Stimulated activated CD4-positive, alpha-beta T cell treated with anti-CD3 and anti-CD28 coated beads, Interleukin-12 subunit alpha, Interleukin-12 subunit beta, amount 100 ng/mL, for 4 hours (primary cell): ENCODE measurements at places on chromosomes 5 and 9.
A peak's percentile ranks its signal among the peaks of the same experiment; 100 is the strongest.

DNA sequence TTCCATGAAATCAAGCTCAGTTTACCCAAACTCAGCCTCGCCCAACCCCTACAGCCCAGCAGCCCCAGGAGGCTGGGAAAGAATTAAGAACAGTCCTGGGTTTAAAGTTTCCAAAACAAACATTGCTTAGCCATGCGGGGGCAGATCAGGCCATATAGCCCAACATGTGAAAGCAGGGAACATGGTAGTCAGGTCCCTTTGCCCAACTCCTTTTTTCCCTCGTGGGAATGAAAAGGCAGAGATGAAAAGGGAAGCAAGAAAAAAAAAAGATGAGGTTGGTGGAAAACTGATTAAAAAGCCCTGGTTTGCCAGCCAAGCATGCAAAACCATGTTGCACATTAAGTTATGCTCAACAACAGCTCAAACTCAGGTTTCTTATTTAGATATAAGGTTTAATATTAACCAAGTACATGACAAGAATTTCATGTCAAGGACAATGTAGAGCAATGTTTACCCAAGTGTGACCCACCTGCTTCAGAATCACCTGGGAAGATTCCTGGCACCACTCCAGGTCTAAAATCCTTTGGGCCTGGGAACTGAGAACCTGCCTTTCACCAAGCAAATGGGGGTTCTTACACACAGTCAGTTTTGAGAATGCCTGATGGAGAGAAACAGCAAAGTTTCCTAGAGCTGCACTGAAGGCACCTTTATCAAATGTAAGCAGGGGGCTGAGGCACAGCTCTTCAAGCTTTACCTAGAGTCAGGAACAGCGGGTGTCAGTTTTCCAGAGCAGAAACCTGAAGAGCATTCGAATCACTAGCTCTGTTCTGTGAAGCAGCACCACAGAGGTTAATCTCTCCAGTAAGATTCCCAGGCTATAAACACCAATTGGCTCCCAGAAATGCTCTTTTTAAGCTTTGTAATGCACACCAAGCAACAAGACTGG is 1.7 kb downstream of the FREM1 start:
- no peak for DNase-seq

GRCh38 chr5:163563112-163563511 is 57.7 kb downstream of the MAT2B start:
- DNase-seq, result no peak

DNA sequence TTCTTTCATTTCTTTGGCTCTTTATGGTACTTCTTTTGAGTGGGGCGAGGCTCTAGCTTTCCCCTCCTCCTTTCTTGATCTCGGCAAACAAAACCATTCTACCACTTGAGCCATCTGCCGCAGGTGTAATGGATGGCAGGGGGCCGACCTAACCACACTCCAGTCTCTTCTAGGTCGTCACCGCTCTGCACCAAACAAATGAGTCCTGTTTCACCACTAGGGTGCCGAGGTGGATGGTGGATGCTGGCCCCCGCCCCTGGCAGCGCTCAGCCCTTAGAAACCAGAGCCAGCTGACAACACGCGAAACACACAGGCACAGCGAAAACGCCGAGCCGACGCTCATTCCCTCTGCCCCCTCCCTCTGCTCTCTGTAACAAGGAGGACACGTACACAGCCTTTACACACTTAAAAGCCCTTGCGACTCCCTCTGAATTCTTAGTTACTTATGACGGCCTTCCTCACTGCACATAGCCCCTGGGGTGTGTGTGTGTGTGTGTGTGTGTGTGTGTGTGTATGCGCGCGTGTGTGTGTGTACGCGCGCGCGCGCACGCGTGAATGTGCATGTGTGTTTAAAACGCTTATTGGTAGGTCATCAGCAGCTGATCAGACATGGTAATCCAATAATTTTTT is 199.4 kb downstream of the MEF2C start:
- DNase-seq, result no peak

GRCh38 chr5:35124932-35125331 is 77.2 kb upstream of the AGXT2 start:
- no peak for DNase-seq

GRCh38 chr5:121693864-121694263 is 157.8 kb upstream of the FTMT start:
- DNase-seq, result no peak

GRCh38 chr5:111627862-111628261 is 115.5 kb upstream of the STARD4 start:
- DNase-seq, result peak; percentile 13

DNA sequence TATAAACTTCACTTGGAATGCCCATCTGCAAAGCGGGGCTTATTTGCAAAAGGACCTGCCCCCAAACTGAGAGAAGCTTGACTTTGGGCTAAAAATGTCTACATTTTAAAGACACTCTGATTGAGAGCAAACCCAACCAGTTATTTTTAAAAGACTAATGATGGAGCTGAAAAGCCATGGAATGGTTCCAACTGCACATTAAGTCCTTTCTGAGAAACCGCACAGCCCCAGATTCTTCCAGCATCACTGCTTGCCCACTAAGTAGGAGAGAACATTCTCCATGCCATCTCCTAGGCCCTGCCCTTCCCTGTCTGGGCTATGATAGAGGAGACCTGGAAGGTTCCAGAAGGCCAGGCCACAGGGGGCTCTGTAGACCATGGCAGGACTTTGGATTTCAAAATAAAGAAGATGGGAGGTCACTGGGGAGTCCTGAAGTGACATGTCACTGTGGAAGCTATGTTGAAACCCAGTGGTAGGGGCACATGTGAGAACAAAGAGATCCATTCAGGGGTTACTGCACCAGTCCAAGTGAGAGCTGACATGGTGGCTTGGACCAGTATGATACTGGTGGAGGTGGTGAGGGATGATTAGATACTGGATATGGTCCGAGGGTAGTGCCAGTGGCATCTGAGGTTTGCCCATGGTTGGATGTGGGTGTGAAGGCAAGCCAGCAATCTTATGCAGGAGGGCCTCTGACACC is 179.2 kb downstream of the DAB2IP start:
- no peak for DNase-seq

GRCh38 chr9:95481000-95481399 is 35.8 kb downstream of the PTCH1 start:
- DNase-seq, result no peak

DNA sequence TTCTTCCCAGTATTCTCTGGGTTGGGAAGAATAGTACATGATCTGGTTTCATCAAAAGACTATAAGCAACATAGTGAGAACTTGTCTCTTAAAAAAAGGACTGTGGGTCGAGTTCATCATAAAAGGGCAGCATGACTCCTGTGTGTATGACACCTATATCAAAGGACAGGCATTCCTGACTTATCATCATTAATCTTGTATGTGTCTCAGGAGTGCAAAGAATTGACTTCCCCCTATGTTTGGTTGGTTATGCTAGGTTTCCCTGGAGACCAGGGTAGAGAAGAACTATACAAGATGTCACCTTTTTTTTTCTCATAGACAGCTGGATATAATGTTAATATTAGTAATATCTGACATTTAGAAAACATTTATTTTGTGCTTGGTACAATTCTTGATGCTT is 173.1 kb upstream of the ANKRD55 start:
- DNase-seq, result no peak

DNA sequence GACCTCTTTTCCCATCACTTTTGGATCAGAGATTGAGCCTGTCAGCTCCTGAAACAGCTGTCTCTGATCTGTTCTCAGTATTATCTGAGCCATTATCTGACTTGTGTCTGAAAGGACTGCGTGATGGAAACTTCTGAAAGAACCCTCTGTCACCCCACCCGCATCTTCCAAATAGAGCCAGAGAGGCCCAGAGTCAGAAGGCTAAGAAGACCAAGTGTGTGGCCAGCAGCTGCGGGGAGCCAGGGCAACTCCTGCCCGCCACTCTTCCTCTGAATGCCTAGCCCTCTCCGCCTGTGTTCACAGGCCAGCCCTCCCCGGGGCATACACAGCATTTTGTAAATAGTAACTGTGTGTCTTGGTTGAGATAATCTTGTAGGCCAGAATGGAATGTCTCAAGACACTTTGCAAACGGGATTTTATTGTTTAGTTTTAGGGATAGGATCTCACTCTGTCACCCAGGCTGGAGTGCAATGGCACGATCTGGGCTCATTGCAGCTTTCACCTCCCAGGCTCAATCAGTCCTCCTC is 92.7 kb downstream of the AOPEP start:
- DNase-seq, result no peak

DNA sequence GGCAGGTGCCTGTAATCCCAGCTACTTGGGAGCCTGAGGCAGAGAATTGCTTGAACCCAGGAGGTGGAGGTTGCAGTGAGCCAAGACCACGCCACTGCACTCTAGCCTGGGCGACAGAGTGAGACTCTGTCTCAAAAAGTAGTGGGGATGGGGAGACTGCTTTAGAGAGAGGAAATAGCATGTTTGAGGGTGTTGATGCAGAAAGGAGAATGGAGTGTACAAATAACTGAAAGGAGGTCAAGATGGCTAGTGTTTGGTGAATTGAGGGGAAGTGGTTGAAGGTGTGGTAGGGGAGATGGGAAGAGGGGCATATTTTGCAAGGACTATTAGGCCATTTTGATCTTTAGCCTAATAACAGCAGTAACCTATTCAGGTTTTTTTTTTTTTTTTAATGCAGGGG is 18.2 kb downstream of the TENT2 start:
- no peak for DNase-seq

- no peak for DNase-seq
These were observed 192.6 kb downstream of the TLE4 start for GRCh38 chr9:79764374-79764773.

DNA sequence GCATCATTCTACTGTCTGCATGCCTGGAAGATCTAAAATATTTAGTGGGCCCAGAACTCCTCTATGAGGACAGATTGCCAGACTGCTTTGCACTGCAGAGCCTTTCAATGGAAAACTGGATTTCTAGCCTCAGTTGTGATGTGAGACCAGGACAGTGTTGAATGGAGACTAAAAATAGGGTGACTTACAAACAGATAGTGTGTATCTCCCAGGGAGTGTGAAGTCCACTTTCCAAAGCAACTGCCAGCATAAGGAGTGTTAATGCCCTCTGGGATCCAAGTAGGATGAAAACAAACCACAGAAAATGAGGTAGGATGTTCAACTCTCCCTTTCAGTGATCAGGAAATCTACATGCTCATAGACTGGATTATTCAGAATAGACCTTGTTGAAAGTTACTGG is 119.5 kb downstream of the GRIA1 start:
- no peak for DNase-seq

DNA sequence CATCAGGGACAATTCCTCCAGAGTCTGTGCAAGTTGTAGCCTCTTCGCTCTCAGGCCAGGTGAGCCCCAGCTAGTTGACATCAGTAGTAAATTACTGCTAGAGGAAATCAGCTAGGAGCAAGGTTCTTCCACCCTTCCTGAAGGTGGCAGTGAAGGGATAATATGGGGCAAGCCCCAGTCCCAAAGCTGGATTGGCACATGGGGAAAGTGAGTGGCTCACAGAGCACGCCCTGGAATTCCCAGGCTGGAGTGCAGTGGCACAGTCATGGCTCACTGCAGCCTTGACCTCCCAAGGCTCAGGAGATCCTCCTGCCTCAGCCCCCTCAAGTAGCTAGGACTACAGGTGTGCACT is 82.1 kb downstream of the CYFIP2 start:
- DNase-seq, result no peak

DNA sequence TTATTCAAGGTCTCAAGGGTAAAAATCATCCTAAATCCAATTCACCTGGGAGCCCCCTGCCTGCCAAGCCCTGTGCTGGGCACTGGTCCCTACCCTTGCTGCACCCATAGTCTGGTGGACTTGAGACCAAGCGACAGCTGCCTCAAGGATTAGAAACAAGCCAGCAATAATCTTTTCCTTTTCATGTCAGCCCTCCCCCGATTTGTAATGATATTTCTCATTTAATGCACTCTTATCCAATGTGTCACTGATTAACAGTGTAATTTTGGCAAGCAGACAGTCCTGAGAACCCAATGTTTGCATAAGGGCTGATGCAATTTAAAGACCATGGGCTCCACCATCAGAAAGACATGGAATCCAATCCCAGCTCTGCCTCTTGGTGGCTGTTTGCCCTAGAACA is 108.9 kb downstream of the ACTL7B start:
- no peak for DNase-seq

DNA sequence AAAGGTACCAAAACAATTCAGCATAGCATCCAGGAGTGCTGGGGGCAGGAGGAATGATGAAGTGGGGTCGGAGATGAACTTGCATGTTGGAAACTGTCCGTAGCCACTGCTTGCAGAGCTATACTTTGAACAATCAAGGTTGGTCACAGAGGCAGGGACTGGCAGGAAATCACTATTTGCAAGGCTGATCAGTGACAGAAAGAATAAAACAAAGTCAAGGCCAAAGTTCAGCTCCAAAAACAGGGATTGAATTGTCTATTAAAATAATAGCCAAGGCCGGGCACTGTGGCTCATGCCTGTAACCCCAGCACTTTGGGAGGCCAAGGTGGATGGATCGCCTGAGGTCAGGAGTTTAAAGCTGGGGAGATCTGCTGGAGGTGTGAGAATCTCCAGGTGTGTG is 18.7 kb upstream of the SPRY4 start:
- DNase-seq, result no peak

- no peak for DNase-seq
These were observed 21.0 kb downstream of the RICTOR start for GRCh38 chr5:39053189-39053588.

GRCh38 chr9:125743682-125744428 is 3.3 kb upstream of the PBX3 start:
- DNase-seq, result no peak

DNA sequence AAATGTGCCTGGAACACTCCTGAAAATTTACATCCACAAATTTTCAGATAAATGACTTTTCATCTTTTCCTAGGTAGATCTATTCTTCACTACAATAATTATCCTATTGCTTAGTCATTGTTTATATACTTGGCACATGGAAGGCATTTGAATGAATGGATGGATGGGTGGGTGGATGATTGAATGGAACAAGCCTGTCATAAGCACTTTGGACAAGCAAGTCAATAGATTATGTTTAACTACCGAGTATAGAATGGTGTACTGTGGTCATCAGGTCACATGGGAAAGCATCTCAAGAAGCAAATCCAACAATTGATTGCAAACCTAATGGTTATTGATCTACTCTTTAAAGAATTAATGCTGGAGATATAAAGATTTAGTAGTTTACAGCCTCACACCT is 114.4 kb upstream of the DMRTA1 start:
- DNase-seq, result no peak

GRCh38 chr5:1544294-1544961 is 20.7 kb upstream of the LPCAT1 start:
- no peak for DNase-seq

DNA sequence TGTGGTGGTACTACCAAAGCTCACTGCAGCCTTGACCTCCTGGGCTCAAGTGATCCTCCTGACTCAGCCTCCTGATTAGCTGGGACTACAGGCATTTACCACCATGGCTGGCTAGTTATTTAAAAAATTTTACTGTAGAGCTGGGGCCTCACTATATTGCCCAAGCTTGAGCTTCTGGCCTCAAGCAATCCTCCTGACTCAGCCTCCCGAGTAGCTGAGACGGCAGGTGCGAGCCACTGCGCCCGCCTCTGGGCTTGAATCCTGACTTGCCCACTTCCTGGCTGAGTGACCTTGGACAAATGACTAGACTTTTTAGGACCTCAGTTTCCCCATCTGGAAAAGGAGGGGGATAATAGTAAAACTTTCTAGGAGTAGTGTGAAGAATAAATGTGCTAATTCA is 32.1 kb downstream of the NCS1 start:
- DNase-seq, result no peak

- DNase-seq, result no peak
These were observed 49.8 kb downstream of the DBH start for GRCh38 chr9:133685653-133686609.

GRCh38 chr9:132546148-132547051 is 36.0 kb upstream of the BARHL1 start:
- DNase-seq, result no peak
